SJCRH30 (cell line): ENCODE measurements at places on chromosomes 6 and 20. TPM values are rescaled to one million over a fixed set of nuclear protein-coding genes. Genes with fewer than 3 reads are reported as not detected.

GRCh38 chr6:37058084-37058586 is 52.7 kb downstream of the FGD2 start:
- DNase-seq: no peak

GRCh38 chr6:114276783-114277182 is 66.0 kb downstream of the HS3ST5 start:
- DNase-seq: no peak

DNA sequence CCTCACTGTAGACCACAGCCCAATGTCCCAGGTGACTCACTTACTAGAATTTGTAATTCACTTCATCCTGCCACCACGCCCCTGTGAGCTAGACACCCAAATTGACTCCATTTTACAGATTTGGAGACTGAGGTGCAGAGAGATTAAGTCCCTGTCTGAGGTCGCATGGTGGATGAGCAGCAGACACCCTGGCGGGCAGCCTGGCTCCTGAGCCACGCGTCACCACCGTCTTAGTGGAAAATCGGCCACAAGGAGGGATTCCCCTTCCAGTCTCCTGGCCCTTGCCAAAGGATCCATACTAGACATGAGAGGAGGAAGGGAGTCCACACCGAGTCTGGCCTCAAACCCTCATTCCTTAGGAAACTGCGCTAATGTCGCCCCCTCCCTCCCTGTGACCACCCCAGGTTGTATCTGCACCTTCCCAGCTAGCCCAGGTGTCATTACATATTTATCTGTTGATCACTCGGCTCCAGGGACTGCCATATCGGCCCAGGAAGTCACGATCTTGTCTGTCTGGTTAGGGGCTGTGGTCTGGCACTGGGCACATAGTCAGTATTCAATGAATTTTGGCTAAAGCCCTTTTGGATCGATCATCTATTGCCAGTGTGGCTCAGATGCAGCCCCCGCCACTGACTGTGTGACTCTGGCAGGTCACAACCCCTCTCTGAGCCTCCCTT is 25.7 kb upstream of the PTGIS start:
- DNase-seq: no peak

Gene MAS1
- 0.04 TPM in 1 of 2 replicates, not detected in the other for total RNA-seq

Gene HSP90AB1
- 1,351 and 1,358 TPM in 2 replicates for total RNA-seq

GRCh38 chr6:41770381-41771057 is 9.2 kb downstream of the FRS3 start:
- no peak for DNase-seq

- no peak for DNase-seq
Measured at GRCh38 chr6:80438772-80439171, 332.3 kb downstream of the BCKDHB start.

DNA sequence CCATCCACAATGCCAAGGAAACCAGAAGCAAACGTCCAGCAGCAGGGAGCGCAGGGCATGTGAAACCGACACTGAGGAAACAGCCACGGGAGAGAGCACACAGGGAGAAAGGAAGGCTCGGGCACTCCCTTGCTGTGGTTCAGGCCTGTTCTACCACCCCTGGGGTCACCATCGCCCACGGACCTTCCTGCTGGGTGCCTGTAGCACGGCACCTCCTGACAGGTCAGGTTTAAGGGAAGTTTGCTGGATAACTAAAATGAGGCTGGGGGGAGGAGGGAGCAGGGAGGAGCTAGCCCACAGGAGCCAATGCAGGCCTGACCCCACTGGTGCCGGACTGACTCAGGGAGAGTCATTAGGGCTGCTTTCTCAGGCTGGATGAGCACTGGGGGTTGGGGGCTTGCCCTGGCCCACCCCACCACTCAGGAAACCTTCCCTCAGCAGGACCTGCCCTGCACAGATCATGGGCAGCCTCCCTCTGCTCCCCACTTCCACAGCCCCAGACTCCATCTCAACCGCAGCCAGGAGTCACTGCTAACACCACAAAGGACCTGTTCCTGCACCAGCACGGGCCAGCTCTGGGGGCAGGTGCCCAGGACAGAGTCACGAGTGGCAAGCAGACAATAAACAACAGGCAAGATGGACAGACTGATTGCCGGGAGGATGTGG is 2.3 kb downstream of the UCKL1 start:
- no peak for DNase-seq

- no peak for DNase-seq
Measured at GRCh38 chr6:131116321-131116720, 18.9 kb upstream of the AKAP7 start.

Gene MAPK14
- total RNA-seq: 41.0 and 43.8 TPM in 2 replicates

- no peak for DNase-seq
Measured at GRCh38 chr6:128111096-128111495, 210.2 kb upstream of the THEMIS start.

Gene PPP1R14C
- total RNA-seq: 0.05 TPM in 1 of 2 replicates, not detected in the other

DNA sequence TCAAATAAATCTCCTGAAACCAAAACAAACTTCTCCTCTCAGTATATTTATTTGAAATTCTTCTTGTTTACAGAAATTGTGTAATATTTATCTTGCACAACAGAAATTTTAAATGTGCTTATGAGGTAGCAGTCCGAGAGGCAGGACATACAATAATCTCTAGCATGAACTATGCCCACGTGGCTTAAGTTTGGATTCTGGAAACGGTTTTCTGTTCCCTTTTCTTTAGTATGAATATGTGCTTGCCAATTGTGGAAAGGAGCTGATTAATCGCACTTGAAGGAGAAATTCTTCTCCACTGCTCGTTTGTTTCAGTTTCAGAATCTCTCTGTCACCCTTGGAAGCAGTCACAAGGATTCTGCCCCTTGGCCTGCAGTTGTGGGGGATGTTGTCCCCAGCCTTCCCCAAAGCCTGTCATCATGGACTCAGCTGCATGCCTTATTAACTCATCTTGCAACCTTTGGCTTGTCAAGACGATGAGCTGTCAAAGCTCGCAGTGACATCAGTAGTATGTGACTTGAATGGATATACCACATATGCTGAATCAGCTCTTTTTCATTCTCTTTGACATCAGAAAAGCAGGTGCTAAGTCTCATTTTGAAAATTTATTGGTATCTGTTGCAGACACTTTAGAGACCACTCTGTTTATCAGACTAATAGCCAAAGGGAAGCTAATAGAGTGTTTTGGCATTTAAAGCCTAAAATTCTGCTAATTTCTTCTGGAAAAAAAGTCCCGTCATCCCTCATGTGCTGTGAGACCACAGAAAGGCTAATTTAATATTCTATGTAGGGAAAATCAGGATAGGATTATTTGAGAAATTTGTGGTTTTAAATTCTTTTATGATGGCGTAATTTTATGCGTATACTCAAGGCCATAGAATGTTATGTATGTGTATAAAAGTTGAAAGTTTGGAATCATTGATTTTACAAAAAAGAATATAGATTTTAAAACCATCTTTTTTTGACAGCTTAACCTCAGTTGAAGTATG is 186.8 kb downstream of the ARID1B start:
- DNase-seq: no peak

Gene SLC24A3
- 0.34 and 0.38 TPM in 2 replicates for total RNA-seq
